Spinal cord (tissue), 10 donors: ENCODE measurements at places on chromosomes 13 and 19.
A peak's percentile ranks its signal among the peaks of the same experiment; 100 is the strongest.

DNA sequence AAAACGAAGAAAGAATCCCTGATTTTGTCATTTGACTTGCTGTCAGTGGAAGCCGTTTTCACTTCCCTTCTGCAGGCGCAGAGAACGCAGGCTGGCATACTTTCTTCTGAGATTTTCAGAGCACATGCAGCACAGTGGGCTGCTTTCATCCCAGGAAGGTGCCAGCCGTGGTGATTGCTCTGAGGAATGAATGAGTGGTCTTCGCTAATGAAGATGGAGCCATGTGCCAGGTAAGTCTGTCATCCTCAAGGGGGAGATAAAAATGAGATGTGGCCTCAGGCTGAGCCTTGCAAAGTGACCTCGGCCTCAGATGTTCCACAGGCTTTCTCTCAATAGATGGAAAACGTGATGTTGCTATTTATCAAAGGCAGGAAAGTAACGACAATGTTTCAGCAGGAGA, 94.6 kb upstream of the FARP1 start:
- DNase-seq: no peak

DNA sequence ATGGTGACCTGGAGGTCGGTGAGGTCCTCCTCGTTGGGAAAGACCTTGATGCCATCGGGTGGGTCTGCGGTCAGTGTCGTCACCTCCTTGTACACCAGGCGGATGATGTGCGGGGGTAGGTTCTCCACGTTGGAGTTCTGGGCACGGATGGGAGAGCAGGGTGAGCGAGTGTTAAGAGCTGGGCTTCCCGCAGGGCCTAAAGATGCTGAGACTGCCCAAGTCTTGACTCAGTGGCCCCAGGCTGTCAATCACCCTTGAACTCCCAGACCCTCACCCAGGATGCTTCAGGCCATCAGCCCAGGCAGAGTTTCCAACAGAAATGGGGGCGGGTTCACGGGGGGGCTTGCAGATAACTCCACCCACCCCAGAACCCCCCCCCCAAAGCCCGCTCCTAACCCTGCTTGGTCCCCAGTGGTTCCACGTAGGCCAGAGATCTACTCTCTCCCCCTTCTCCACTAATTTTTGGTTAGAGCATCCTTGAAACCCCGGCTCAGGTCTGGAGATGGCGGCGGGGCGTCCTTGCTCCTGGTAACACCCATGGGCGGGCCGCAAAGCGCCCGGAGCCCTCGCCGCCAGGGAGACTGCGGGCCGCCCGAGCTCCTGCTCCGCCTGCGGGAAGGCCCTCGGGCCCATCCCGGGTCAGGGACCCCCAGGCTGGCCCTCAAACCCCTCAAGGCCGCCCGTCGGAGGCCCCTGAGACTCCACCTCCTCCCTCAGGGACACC, 600 bp downstream of the UBE2S start:
- DNase-seq: no peak

DNA sequence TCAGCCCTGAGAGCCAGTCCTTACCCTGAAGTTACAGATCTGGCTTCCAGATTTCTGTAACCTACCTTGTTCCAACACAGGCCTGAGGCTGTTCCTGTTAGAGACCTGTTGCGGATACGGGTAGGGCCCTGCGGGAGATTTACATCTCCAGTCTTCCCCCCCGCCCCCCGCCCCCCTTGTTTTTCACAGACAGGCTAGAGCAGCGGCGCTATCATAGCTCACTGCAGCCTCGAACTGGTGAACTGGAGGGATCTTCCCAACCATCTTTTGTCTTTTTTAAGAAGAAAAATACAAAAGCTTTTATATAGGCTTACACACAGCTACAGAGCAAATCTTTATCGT, 10.6 kb upstream of the CEACAM21 start:
- no peak for DNase-seq

- no peak for DNase-seq
These were observed 18.7 kb downstream of the PAF1 start for GRCh38 chr19:39372047-39372802.

GRCh38 chr19:46484656-46485055, 11.0 kb downstream of the PNMA8B start:
- DNase-seq: peak; percentile 28

DNA sequence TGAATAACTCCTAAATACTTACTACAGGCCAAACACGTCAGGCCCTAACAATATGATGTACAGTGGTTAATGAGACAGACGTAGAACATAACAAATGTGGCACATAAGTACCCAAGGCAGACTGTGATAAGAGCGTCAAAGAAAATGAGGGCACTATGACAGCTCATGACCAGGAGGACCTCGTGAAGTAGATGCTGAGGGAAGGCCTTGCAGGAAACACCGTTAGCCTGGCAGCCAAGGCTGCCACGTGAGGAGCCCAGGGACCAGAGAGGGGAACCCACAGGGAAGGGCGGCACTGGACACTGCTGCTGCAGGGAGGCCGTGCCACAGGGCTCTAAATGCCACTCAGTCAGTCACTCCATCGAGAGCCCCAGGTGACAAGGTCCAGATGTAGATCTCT, 5.7 kb downstream of the TUBGCP3 start:
- no peak for DNase-seq

GRCh38 chr19:16078759-16079707, 2.7 kb downstream of the TPM4 start:
- DNase-seq: no peak

- peak; percentile 58 for DNase-seq
These were observed 100.6 kb upstream of the PABPC3 start for GRCh38 chr13:24995225-24995804.

DNA sequence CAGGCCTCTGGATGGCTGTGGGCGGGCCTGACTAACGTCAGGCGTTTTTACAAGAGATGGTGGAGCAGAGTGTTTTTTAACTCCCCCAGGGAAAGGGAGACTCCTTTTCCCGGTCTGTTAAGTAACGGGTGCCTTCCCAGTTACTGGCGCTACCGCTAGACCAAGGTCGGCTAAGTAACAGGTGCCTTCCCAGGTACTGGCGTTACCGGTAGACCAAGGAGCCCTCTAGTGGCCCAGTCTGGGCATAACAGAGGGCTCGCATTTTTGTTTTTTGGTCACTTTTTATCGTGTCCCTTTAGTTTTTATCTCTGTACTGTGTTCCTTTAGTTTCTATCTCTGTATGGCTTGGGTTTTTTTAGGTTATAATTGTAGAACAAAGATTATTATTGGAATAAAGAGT, 10.0 kb downstream of the ZNF383 start:
- DNase-seq: no peak

DNA sequence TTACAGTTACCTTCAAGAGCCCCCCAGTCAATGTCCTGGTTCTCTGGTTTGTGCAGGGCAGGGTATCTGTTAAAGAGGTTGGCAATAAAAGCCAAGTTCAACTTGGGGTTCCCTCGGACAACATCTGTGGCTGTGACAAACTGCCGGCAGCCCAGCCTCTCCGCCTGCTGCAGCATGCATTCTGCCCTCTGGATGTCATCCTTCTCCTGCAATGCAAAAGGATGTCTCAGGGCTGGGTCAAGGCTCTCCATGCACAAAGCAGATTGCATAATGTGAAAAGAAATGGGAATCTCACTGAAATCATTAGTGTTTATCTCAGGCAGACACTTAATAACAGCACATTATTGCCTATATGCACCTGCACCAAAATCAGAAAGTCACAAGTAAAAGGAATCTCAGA, 35.1 kb downstream of the LCP1 start:
- no peak for DNase-seq

GRCh38 chr13:35231426-35231825, 245.1 kb downstream of the MAB21L1 start:
- DNase-seq: no peak
